ENCODE measurements at places on chromosomes 11 and 22. TPM values are rescaled to one million over a fixed set of nuclear protein-coding genes. Genes with fewer than 3 reads are reported as not detected.

Gene SNX32
- 4.6 TPM for total RNA-seq

Gene SERPING1
- total RNA-seq = not detected

Gene FAM181B
- not detected for total RNA-seq

Gene HOATZ
- not detected for total RNA-seq

Gene RCOR2
- 0.96 TPM for total RNA-seq

Gene KLHL35
- total RNA-seq = 0.93 TPM

Gene THRSP
- total RNA-seq = not detected

Gene SEPTIN5
- total RNA-seq = 1.9 TPM

Gene MMP27
- not detected for total RNA-seq

Gene CHST1
- total RNA-seq = not detected

Gene PGA5
- total RNA-seq = not detected

Gene APOA5
- total RNA-seq = not detected

Gene LIF
- 71.3 TPM for total RNA-seq

Gene PRR14L
- total RNA-seq = 45.5 TPM

Gene NCAM1
- 0.60 TPM for total RNA-seq

All from activated T-cell treated with anti-CD3 and anti-CD28 coated beads, Interleukin-2, amount 50 U/mL, for 72 hours (primary cell).